GM18507 (cell line): ENCODE measurements at places on chromosomes 16 and 17.

GRCh38 chr17:55314784-55315491 is 50.2 kb downstream of the HLF start:
- no peak for DNase-seq

GRCh38 chr17:72613806-72614292 is 478.6 kb downstream of the SLC39A11 start:
- DNase-seq: no peak

DNA sequence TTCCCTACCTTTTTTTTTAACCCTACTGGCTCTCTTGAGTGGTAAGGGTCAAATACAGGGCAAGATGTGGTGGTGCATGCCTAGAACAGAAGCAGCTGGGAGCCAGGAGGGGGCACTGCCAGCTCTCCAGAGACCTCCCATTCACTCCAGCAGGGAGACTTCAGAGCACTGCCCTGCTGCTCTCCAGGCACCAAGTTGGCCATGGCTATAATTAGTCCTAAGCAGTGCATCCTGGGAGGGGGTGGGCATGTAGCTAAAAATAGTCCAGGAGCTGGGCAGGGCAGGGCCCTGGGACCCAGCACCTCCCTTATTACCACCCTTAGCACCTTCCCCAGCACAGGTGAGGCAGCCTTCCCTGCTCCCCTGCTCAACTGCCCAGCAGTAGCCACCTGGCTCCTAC is 3.5 kb downstream of the CORO6 start:
- no peak for DNase-seq

- DNase-seq: no peak
These were observed 1.3 kb upstream of the PCGF2 start for GRCh38 chr17:38749223-38750043.
